ENCODE measurements at places on chromosomes 6 and 20.

DNA sequence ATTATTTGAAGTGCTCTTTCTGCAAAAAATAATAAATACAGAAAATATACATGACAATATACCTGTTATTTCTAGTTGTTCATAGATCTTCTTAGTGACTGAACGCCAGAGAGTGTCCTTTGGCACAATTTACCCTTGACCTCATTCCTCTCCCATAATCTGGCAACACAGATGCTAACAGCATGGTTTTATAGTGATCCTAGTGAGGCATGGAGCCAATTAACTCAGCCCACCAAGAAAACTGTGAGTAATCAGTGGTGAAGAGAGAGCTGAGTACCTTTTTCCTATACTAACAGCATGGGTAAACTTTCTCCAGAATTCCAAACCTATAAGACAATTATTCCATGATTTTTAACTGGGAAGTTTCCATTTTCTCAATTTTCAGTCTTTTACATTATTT, 61.0 kb downstream of the VGLL2 start:
- DNase-seq, result no peak

- no peak for DNase-seq
Observed at GRCh38 chr6:11771473-11772048, 7.0 kb downstream of the ADTRP start.

DNA sequence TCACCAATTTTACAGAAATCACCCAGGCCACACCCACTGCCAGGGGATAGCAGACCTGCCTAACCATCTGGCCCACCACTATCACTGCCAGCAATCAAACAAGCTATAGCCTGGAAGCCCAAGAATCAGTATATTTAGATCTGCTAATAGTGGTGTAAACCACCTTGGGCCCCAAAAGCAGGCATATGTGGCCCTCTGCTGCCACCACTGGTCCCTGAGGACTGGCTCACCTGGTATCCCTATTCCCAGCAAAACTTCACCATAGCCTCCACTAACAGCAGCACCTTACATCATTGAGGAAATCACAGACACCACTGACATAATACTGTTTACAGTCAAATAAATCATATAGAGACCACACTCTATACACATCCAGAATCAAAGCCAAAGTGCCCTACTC, 880.4 kb upstream of the MAN1A1 start:
- DNase-seq, result no peak

- no peak for DNase-seq
Observed at GRCh38 chr20:24657878-24658620, 188.6 kb downstream of the SYNDIG1 start.

DNA sequence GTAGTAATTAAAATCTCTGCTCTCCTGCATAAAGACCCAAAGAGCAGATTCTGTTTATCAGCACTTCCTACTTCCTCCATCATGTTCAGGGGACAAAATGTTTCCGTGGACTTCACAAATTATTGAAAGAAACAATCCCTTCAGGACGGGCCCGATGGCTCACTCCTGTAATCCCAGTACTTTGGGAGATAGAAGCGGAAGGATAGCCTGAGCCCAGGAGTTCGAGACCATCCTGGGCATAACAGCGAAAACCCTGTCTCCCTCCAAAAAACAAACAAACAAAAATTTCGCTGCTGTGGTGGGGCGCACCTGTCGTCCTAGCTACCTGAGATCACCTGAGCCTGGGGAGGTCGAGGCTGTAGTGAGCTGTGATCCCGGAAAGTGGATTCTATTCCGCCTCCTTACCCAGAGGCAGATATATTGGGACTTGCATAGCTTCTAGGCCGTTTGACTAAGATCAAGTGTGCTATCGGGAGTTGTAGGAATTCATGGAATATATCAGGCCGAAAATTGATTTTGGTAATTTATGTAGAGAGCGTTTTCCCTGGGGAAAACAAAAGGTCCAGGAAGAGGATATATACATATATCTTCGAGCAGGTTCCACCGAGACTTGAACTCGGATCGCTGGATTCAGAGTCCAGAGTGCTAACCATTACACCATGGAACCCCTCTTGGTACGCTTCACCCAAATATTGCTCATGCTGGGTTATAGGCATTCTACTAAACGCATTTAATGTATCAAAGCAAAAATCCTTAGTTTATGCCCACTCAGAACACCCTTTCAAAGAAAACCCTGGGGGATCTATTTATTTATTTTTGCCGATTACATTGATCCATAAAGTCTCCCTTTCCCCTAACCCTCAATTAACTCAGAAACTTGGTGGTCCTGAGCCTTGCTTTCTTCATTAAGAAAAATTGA, 74.5 kb upstream of the ZNF184 start:
- no peak for DNase-seq

- peak; percentile 32 for DNase-seq
Observed at GRCh38 chr20:49775229-49775693, 37.4 kb upstream of the SLC9A8 start.

DNA sequence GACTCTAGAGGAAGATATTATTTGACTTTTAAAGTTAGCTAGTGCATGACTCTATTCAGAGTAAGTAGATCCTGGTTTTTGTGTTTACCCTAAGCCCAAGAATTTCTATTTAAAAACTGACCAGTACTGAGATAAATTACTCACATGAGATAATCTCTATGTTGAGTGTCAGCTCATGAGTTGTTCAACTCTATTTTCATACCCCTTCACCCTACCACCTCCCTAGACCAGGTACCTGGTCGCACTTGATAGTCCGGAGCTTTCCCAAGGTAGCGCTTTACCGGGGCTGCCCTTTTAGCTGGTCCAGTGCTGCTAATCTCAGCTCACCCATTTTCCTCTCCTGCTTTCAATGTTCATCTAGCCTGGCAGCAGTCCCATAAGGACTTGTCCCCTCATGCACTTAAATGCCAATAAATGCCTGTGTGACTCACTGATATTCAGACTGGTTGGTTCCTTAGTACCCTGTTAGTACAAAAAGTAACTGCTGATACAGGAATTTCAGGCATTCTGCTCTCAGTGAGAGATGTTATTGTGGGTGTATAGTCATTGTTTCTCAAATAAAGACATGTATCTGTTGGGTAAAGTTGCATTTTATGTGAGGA, 503.9 kb downstream of the ADGRB3 start:
- no peak for DNase-seq

DNA sequence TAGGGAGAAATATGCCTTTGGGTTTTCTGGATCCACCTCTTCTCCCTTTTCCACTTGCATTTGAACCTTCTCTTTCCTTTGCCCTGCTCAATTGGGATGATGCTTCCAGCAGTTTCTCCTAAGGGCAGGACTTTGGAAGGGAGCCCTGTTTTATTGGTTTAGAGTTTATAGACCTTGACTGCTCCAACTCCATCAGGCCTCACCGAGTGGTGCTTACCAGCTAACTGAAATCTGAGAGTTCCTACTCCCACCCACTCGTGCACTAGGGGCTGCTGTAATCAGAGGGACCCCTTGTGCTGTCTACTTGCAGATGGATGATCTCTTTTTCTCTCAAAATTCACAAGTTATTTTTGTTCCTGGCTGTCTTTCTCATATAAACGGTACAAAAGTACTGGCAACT, 121.3 kb upstream of the SLC22A16 start:
- no peak for DNase-seq

- no peak for DNase-seq
Observed at GRCh38 chr6:106417572-106418147, 57.1 kb downstream of the CRYBG1 start.

DNA sequence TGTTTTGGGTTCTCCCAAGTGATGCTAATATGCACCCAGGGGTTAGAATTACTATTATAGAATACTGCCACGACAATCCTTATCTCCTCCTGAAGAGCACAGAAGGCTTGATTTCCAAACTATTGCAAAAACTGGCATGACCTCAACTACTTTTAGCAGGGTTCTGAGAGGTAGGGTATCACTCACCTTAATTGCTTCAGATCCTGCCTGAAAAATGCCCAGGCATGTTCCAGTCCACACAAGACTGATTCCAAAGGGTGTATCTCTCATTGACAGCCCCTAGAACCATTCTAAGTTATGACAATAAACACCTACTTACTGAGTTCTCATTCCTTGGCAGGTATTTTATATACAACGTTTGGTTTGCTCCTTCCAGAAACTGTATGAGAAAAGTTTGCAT, 5.0 kb upstream of the DSE start:
- no peak for DNase-seq

DNA sequence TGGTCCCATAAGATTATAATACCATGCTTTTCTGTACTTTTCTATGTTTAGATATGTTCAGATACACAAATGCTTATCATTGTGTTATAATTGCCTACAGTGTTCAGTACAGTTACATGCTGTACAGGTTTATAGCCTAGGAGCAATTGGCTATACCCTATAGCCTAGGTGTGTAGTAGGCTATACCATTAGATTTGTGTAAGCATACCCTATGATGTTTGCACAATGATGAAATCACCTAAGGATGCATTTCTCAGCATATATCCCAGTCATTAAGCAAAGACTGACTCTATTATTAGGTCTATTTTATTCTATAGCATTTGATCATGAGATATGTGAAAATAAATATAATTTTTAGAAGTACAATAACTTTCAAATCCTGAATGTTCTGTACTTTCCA, 36.6 kb downstream of the HCRTR2 start:
- no peak for DNase-seq

- DNase-seq, result no peak
Observed at GRCh38 chr6:124028117-124028516, 224.5 kb downstream of the NKAIN2 start.

GRCh38 chr6:166105341-166106075, 62.1 kb downstream of the TBXT start:
- no peak for DNase-seq

GRCh38 chr6:155347800-155348199, 33.5 kb upstream of the TFB1M start:
- no peak for DNase-seq

DNA sequence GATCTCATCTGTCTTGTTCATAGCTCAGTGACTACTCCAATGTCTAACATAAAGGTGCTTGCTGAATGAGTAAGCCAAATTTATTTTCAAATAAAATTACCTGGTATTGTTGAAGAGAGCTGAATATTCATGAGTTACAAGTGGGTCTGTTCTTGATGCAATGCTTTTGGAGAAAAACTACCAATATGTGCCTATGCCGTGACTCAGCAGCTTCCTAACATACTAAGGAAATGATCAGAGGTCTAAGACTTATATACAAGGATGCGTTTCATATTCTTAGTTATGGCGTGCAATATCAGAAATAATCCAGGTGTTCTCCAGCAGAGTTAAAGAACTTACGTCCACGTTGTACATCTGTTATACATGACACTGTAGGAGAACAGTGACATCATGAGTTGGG, 5.1 kb downstream of the FAM120B start:
- DNase-seq, result no peak

DNA sequence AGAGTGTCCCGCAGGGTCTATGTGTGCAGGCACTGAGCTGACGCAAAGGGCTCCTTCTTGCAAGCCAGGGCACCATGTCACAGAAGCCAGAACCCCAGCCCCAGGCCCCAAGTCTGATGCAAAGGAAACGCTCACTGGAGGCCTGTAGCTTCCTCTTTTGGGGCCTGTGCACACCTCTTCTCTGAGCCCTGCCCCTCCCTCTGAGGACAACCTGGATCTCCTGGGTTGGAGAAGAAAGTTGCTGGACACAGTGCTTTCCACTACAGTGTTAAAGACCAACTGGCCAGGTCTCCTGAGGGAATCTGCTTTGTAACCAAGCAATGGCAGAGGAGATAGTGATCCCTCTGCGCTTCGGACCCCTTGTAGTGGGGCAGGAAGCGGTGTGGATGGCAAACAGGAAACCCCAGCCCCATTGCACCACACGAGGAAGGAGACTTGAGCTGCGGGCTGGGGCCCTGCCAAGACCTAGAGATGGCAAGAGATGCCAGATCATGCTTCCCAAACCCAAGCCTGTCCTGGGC, 90.0 kb downstream of the PRND start:
- no peak for DNase-seq

GRCh38 chr6:53263917-53264316, 84.8 kb downstream of the ELOVL5 start:
- DNase-seq, result no peak

DNA sequence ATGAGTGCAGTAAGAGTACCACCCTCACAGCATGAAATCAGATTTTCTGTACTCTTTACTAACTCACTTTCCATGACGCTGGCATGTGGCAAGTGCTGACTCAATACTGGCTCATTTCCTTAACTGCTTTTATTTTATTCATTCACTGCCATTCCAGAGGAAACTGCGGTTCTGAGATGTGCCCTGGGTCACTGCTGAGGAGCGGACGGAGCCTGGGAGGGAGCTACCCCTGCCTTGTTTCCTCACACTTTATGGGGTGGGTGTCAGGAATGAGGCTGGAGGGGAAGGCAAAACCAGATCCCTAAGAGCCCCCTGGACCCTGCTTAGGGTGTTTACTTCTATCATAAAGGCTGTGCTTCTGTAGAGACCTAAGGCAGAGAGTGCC, 14.4 kb downstream of the NT5E start:
- no peak for DNase-seq

DNA sequence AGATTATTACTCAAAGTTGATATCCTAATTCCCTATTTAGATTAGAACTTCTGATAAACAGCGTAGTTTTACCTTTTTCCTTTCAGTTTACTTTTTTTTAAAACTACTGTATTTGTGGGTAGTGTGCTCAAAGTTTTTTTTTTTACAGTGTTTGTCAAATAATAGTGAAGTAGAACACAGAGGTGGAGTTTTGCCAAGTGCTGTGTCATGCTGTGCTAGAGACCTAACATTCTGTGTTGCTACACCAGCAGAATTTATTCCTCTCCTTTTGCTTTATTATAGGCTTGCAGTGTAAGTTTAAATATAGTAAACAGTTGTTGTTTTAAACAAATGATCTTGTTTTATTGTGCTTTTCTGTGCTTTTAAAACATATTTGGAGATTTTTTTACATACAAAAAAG, 125.4 kb downstream of the HIVEP1 start:
- DNase-seq, result no peak

DNA sequence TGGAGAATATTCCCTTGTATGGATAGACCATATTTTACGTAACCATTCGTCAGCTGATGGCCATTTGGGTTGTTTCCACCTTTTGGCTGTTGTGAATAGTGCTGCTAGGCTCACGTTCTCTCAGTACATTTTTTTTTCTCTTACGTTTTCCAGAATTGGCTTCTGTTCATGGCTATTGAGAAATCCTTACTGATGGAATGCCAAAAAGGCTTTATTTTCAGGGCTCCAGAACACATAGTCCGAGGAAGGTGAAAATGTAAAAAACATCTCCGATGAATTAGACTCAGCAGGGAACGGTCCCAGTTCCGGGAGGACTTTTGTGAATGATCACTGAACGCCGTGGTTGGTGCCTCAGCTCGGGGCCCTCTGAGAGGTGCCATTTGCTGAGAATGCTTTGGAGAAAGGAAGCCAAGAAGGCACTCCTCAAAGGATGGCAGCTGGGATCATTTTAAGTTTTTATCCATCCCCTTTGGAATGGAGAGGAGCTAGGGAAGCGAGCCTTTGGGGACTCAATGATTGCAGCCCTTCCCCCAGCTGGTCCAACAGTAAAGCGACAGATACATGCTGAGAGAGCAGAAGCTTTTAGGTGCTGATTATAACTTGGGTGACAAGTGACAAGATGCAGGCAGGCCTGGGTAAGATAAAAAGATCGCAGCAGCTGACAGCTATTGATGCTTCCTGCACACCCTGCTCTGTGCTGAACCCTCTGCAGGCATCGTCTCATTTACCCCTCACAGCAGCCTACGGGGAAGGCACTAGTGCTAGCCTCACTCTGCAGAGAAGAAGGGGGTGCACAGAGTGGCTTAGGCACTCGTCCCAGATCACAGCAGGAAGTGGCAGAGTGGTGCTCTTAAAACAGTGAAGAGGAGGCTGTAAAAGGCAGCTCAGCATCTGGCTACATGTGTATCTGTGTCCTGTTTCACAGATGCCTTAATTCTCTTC, 133.4 kb upstream of the KCNG1 start:
- no peak for DNase-seq
